PC-3 (cell line): ENCODE measurements at places on chromosomes 1 and 21.

- DNase-seq = no peak
These were observed 22.6 kb upstream of the A3GALT2 start for GRCh38 chr1:33343539-33343938.

DNA sequence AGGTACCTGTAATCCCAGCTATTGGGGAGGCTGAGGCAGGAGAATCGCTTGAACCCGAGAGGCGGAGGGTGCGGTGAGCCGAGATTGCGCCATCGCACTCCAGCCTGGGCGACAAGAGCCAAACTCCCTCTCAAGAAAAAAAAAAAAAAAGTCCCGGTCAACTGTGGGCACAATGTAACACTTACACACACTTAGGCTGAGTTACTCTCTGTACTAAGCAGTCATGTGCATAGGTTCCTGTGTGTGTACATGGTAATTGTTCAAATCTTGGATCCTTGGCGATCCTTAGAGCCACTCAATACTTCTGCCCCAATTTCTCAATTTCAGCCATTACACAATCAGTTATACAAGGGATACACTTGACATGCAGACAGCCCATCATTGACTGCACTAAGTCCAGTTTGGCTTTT lies 11.6 kb downstream of the SDCCAG8 start:
- peak; percentile 51 for DNase-seq

DNA sequence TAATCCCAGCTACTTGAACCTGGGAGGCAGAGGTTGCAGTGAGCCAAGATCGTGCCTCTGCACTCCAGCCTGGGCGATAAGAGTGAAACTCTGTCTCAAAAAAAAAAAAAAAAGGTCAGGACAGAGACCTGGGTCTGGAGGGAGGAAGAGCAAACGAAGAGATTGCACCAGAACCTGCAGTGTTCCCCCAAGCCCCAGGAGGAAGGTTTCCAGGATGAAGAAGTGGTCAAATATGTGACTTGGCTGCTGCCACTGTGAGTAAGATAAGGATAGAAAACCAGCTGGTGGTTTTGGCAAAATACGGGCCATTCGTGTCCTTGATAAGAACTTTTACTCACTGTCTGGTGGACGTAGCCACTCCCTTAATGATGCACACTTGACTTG lies 42.2 kb downstream of the CLDN14 start:
- DNase-seq = peak; percentile 74

DNA sequence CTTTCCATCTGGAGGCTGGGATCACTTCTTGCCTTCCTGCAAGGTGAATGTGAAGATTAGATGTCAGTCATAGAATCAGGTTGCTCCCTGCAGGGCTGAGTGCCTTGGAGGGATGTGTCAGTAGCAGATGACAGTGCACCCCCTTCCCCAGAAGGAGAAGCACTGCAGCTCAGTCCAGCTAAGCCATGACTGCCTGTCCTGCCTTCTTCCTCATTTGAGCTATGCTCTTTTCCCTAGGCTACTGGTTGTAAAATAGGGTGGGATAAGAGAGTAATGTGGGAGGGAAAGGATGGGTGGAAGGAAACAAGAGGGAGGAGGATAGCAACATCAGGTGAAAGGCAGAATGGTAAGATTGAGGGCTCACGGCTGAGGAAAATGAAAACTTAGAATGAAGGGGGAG lies 11.1 kb upstream of the FABP3 start:
- no peak for DNase-seq

DNA sequence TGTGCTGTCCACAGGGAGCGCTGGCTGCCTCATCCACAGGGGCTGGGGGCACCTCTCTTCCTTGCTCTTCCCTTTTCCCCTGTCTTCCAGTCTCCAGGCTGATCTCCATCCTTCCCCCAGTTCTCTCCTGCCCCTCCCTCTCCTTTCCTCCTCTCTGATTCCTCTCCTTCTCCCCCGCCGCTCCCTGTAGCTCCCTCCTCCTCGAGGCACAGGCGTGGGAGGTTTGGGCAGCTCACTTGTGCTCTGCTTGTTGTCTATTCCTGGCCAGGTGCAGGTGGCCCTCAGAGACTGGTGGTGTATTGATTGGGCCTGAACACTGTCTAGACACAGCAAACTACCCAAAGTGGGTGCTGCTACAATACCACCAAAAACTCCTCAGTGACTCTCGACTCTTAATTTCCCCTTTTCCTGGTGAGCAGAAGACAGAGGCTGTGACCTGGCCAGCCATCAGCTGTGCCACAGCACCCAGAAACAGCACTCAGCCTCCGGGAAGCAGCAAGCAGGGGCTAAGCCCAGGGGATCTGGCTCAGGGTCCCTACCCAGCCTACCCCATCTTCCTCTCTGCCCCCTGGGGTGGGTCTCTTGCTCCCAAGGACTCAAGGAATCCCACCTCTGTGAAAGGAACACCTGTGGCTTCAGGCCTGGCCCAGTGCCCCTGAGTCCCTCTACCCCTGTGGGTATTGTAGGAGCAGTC lies 93.3 kb downstream of the DDX20 start:
- DNase-seq = no peak
